Dermis microvascular lymphatic vessel endothelial cell (primary cell): ENCODE measurements at places on chromosomes 3 and 15. TPM values are rescaled to one million over a fixed set of nuclear protein-coding genes. Genes with fewer than 3 reads are reported as not detected.

The SPTSSB gene
- total RNA-seq = not detected in 2 replicates

The ZNF80 gene
- not detected in 2 replicates for total RNA-seq

The ADAMTS7 gene
- 6.5 and 8.1 TPM in 2 replicates for total RNA-seq

The HTR3E gene
- not detected in 2 replicates for total RNA-seq
